ENCODE measurements at places on chromosomes 7 and 10. TPM values are rescaled to one million over a fixed set of nuclear protein-coding genes. Genes with fewer than 3 reads are reported as not detected.

The SPDYE2 gene
- polyA plus RNA-seq: not detected

The SYCE1 gene
- not detected for polyA plus RNA-seq

The AKR1C3 gene
- polyA plus RNA-seq: 54.6 TPM

The CALCR gene
- polyA plus RNA-seq: not detected

The CTAGE4 gene
- 1.5 TPM for polyA plus RNA-seq

The IFIT2 gene
- 0.41 TPM for polyA plus RNA-seq

The ICA1 gene
- polyA plus RNA-seq: 0.17 TPM

The SPDYE18 gene
- polyA plus RNA-seq: not detected

The ACSL5 gene
- polyA plus RNA-seq: 0.23 TPM

The ODAD2 gene
- not detected for polyA plus RNA-seq

The TCERG1L gene
- not detected for polyA plus RNA-seq

The EIF4H gene
- 300 TPM for polyA plus RNA-seq

The PTPRZ1 gene
- 17.1 TPM for polyA plus RNA-seq

The IFIT1 gene
- 0.37 TPM for polyA plus RNA-seq

The CLRN3 gene
- polyA plus RNA-seq: not detected

The KCP gene
- polyA plus RNA-seq: 0.20 TPM

The PHKG1 gene
- polyA plus RNA-seq: 0.37 TPM

The ZC3HAV1L gene
- polyA plus RNA-seq: 9.5 TPM

The TMEM209 gene
- 24.3 TPM for polyA plus RNA-seq

The CDK13 gene
- 26.2 TPM for polyA plus RNA-seq

The GDF2 gene
- polyA plus RNA-seq: not detected

The CACNB2 gene
- polyA plus RNA-seq: not detected

The STMP1 gene
- 16.7 TPM for polyA plus RNA-seq

The AGMO gene
- not detected for polyA plus RNA-seq

The PLEKHS1 gene
- not detected for polyA plus RNA-seq

The DENND2A gene
- 0.25 TPM for polyA plus RNA-seq

The WNT8B gene
- not detected for polyA plus RNA-seq

The DLX5 gene
- 0.07 TPM for polyA plus RNA-seq

The GPR26 gene
- polyA plus RNA-seq: not detected

The ITPRIP gene
- polyA plus RNA-seq: 14.4 TPM

The BRI3 gene
- polyA plus RNA-seq: 43.1 TPM

The HOXA2 gene
- polyA plus RNA-seq: 1.3 TPM

The EVX1 gene
- not detected for polyA plus RNA-seq

The GRM8 gene
- polyA plus RNA-seq: not detected
